Adipocyte (in vitro differentiated cells): ENCODE measurements at places on chromosomes 16 and 17.

DNA sequence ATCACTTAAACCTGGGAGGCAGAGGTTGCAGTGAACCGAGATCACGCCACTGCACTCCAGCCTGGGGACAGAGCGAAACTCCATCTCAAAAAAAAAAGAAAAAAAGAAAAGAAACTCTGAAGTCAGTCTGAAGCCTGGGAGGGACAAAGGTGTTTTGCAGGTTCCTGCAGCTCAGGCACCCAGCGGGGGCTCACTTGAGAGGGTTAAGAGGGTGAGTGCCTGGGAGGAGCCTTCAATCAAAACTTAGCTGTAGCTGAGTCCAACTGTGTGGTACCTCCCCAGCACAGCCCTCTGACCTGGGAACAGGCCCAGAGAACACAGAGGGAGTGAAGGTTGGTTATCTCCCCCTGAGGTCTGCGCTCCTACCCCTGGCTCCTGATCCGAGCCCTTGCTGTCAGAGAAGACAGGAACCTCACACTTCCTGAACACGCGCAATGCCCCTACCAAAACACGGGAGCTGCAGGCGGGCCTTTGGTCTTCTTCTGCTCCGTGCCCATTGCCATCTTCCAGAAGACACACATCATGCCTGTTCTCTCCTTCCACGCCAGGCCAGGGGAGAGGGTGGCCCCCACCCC lies 20.4 kb upstream of the ZC3H18 start:
- no peak for DNase-seq

DNA sequence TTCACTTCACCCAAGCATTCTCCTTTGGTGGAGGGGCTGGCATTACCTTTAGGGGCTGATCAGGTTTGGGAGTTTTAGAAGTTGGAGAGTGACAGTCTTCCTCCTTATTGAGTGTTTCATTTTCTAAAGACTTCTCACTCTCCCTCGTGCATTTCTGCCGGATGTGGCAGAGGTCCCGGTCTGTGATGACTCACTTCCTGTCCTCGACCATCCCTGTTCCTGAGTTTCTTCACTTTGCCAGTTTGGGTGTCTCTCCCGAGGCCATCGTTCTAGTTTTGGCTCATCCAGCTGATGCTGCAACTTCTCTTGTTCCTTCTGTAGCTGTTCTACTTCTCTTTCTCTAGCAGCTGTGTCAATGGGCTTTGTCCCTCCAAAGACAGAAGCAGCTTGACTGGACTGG lies 104.3 kb downstream of the PHKB start:
- no peak for DNase-seq

DNA sequence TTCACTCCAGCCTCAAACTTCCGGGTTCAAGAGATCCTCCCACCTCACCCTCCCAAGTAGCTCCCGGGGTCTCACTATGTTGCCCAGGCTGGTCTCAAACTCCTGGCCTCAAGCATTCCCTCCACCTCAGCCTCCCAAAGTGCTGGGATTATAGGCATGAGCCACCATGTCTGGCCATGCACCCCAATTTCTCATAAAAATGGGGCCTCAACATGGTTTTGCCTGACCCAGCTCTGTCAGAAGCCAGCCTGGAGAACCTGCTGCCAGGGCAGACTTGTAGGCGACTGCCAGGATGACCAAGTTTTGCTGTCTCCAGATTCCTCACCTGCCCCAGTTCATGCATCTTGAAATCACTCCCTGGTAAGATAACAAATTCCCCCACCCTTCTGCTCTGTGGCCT lies 82.9 kb downstream of the AIPL1 start:
- DNase-seq, result no peak

DNA sequence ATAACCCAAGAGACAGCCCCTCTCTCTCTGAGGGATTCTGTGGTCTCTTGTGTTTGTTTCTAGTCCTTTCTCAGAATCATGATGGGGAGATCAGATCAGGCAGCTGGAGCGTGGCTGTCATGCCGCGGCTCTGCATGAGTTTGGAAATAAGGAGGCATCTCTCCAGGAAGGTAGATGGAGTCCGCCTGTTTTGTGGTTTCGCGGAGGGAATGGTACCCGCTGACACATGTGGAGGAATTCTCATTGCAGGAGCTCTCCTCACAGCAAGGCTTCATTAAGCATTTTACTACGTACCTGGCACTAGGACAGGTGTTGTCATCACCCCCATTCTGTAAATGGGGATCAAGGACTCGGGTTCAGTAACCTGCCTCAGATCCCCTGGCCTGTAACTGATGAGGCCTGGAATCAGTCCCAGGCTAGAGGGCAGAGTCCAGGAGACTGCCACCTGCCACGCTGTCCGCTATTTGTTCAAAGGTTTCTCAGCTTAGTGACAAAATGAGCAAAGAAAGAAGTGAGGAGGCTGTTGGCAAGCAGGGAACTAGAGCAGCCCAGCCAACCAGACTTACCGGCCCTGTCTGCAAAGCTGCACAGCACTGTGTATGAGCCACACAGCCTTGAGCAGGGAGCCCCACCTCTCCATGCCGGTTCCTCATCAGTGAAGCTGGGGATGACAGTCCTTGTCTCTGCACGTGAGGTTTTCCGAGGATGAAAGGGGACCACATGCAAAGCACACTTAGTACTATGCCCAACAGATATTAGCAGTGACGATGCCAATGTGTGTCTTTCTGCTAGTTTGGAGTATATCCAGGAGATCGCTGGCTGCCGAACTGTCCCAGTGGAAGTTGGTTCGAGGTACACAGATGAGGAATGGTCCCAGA lies 11.0 kb downstream of the KDM8 start:
- no peak for DNase-seq

DNA sequence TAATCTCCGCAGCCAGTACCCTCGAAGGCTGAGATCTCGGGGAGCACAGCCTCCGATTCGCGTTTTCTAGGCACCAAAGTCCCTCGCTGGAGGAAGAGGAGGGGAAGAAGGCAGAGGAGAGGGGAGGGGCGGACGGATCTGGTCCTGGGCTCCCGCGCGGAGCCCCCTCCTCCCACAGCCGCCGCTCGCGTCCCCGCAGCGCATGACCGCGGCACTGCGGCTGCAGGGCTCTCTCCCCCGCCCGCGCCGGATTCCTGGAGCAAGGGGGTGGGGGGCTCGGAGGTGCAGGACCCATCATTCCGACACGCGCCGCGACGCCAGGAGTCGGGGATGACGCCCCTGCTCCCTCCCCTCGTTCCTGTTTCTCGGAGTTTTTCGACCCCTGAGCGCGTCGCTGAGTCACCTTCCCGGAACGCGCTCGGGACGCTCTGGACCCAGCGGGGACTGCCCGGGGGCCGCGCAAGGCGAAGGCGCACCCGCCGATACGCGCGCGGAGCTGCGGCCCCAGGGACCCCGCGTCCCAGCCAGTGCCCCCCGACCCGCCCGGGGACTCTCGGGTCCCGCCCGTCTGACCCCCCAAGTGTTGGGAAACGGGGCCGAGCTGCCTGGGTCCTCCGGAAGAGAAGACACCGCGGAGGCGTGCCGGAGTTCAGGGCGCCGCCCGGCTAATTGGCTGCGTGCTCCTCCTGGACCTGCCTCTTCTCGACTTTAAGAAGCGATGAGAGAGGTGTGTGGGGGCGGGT lies 1.4 kb upstream of the SPHK1 start:
- DNase-seq, result peak; percentile 86

DNA sequence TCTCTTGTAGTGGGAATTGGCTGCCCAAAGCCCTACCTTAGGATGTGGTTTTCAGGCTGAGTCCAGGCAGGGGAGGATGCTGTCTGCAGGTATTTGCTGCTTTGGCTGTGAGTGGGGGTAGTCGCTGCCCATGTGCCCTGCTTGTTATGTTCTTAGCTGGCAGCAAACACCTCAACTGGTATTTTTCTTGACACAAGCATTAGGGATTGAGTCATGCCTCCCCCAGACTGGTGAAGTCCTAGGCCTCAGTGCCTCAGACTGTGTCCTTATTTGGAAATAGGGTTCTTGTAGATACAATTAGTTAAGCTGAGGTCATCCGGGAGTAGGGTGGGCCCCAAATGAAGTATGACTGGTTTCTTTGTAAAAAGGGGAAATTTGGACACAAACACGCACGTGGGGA lies 808.3 kb upstream of the EEF2KMT start:
- no peak for DNase-seq

DNA sequence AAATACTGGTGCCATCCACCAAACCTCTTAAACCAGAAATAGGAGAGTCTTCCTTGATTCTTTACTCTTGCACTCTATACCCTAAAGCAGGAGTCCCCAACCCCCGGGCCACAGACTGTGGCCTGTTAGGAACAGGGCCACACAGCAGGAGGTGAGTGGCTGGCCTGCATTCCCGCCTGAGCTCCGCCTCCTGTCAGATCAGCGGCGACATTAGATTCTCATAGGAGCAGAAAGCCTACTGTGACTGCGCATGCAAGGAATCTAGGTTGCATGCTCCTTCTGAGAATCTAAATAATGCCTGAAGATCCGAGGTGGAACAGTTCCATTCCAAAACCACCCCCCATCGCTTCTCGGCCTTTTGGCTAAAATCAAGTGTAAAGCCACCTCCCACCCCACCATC lies 30.3 kb upstream of the SRCIN1 start:
- DNase-seq, result no peak

DNA sequence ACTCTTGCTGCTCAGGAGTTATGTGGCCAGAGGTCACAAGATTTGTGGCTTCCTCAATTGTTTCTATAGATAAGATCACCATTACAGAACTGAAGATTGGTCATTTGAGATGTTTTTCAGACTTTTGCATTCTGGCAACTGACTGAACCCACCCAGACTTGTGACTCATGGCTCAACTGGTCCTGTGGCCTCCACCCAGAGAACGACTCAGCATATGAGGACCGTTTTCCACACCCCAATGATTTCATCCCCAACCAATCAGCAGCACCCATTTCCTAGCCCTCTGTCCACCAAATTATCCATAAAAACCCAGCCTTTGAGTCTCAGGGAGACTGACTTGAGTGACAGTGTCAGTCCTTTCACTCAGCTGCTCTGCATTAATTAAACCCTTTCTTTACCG lies 143.2 kb upstream of the ASIC2 start:
- no peak for DNase-seq

DNA sequence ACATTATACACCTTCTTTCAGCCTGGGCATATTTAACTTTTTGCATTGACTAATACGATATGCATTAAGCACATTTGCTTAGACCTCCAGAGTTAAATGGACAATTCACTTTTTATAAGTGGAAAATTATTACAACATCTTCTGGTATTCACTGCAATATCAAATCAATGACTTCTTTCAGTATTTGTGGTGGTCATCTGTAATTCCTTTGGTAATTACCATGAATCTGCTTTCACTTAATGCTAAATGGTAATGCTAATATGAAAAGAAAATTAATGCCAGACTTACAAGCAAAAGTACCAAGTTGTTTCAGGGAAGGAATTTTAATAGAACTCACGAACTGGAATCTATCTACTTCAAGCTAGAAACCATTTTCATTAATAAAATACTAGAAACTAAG lies 6.4 kb downstream of the GPATCH8 start:
- DNase-seq, result peak; percentile 34

- no peak for DNase-seq
These were observed 12.2 kb downstream of the AANAT start for GRCh38 chr17:76479515-76480060.

GRCh38 chr17:74631468-74632450 lies 8.2 kb upstream of the CD300E start:
- DNase-seq, result peak; percentile 6

- DNase-seq, result peak; percentile 58
These were observed 33.4 kb downstream of the VAC14 start for GRCh38 chr16:70767377-70768202.

GRCh38 chr16:87303431-87303930 lies 13.7 kb downstream of the C16orf95 start:
- DNase-seq, result no peak

DNA sequence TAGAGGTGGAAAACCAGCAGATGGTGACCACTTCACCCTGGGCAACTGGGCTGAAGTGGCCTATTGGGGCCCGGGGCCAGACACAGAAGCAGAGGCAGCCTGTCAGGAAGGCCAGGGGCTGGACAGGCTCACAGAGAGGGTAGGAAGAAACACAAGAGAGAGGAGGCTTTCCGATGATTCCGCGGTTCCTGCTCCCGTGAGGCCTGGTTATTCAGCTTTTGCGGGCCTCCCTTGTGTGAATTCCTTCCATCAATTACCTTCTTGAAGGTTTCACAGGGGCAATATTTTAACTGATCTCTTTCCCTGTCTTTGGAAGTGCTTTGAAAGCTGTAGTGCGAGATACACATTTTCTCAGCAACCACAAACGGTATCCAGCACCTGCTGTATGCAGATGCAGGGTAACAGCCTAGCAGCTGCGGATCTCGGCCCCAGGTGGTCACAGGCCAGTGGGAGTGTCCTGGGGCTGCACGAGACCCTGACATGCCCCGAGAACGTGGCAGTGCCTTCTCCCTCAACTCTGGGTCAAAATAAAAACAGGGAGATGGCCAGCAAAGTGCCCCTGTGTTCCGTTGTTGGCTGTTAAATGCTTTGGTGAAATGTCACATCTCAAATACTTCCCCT lies 11.6 kb upstream of the CMIP start:
- no peak for DNase-seq

GRCh38 chr17:37068266-37068665 lies 119.5 kb downstream of the AATF start:
- DNase-seq, result no peak

- no peak for DNase-seq
These were observed 430.4 kb downstream of the HAPSTR1 start for GRCh38 chr16:9521749-9522370.

- no peak for DNase-seq
These were observed 417.1 kb downstream of the XYLT1 start for GRCh38 chr16:17053536-17054160.

DNA sequence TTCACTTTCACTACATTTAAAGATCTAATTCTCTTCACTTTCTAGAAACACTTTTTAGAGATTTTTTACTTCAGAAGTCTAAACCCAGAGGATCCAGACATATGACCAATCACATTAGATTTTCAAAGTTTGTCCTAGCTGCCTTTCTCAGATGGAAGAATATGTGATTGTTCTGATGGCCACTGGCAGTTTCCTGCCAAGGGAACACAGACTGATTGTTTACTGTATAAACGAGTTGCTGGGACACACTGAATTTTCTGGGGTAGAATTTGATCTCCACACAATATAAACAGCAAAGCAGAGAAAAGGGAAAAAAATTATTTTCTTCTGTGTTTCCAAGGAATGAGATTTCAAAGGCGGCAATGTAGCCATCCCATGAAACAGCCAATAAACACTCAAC lies 480.0 kb downstream of the TOX3 start:
- no peak for DNase-seq

GRCh38 chr16:68452176-68452575 lies 3.9 kb upstream of the SMPD3 start:
- DNase-seq, result peak; percentile 3

DNA sequence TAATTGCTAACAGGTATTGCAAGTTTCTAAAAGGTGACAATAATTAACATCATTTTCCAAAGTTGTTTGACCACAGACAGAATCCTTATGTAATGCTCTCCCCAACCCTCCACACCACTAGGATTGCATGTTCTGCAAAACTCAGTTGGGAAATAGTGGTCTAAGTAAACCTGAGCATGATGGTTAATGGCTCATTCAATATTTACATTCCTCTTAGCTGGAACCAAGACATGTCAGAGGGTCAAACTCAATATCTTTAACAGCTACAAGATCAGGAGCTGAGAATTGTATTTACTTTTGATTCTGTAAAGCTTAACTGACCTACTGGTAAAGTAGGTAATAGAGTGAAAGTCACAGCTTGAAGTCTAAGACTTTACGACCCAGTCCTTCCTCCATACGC lies 10.2 kb downstream of the MFSD6L start:
- DNase-seq, result no peak

- no peak for DNase-seq
These were observed 74.7 kb downstream of the BMERB1 start for GRCh38 chr16:15509051-15509592.
